ENCODE measurements at places on chromosomes 1 and 21.

DNA sequence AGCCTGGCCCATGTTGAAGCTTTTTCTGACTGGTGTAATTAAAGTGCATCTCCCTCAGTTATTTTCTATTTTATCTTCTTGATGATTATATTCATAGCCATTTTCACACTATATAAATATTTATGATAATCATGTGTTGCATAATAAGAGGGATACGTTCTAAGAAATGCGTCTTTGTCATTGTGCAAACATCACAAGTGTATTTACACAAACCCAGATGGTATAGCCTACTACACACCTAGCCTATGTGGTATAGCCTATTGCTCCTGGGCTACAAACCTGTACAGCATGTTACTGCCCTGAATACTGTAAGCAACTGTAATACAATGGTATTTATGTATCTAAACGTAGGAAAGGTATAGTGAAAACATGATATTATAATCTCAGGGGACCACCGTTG lies 88.1 kb downstream of the BACH1 start:
- DNase-seq: no peak

DNA sequence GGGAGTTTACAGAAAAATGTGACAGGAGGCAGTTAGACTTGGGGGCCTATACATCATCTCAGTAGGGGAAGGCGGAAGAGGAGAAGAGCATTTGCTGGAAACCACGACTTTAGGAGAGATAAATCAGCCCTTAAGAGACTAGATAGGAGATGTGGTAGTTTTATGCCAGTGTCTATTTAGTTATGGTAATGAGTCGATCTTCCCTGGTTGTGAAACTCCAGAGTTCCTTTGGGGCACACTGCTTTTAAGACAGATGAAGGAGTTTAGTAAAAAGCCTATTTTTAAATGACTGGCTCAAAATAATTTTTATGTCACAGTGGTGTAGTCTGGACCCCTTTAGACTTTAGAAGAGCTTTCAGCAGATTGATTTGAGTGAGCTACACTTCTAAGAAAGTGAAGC lies 7.8 kb downstream of the PGM1 start:
- no peak for DNase-seq

GRCh38 chr1:27001570-27002360 lies 8.3 kb downstream of the TRNP1 start:
- no peak for DNase-seq

DNA sequence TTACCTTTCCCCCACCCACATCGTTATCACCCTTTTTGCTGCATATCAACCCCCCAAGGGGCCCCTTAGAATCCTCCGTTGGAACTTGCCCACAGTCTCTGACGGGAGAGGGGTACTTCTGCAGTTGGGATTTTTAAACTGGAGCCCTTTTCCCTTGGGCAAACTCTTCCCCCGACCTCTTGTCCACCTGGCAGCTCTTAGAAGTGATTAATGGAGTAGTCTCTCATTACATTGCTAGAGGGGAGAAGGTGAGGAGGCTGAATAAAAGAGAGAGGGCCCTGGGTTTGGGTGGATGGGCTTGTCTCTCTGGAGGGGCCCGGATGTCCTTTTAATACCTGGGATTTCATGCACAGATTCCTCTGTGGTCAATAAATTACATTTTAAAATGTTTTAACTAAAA lies 27.2 kb upstream of the TSPAN2 start:
- DNase-seq: no peak

- no peak for DNase-seq
Measured at GRCh38 chr1:218336328-218336727, 8.8 kb upstream of the TGFB2 start.

GRCh38 chr1:7827126-7827955 lies 25.5 kb downstream of the UTS2 start:
- DNase-seq: no peak

DNA sequence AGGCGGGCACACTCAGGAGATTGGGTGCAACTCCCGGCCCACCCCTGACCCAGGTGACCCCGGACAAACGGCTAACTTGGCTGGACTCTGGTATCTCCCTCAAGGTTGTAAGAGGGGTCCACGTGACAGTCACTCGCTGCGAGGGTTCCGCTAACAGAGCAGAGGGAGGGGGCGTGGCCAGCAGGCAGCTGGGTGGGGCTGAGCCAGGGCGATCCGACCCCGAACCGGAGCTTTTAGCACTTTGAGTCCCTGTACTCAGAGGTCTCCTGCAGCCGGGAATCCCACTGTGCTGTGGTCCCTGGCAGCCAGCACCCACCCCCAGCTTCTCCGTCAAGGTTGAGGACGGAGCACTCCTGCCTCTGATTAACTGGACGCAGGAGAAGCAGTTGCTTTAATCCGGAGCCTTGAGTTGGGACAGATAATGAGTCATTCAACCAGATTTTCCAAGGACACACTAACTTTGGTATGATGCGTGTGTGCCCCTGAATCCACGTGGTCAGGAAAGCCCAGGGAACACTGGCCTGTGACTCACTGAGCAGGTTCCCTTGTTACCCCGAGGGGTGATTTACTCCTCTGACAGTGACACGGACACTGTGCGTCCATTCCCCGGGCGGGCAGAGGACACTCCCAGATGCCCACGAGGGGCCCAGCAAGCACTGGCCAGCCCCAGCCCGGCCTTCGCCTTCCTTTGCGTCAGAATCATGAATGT lies 16.8 kb downstream of the TRPM2 start:
- no peak for DNase-seq

GRCh38 chr1:219385787-219386427 lies 212.2 kb downstream of the LYPLAL1 start:
- DNase-seq: no peak

DNA sequence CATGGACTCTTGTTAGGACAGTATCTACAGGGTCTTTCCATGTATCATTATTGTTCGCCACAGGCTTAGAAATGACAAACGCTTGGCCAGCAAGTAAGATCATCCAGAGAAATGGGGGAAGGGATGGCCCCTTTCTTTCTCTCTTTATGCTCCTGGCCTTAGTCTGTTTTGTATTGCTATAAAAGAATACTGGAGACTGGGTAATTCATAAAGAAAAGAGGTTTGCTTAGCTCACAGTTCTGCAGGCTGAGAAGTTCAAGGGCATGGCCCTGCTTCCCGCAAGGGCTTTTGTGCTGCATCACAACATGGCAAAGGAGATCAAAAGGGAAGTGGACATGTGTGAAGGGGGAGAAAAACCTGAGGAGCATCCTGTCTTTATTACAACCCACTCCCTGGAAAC lies 41.0 kb downstream of the DNTTIP2 start:
- DNase-seq: no peak

GRCh38 chr1:186735463-186735862 lies 55.2 kb upstream of the PTGS2 start:
- no peak for DNase-seq

GRCh38 chr1:18998016-18998724 lies 41.7 kb upstream of the IFFO2 start:
- no peak for DNase-seq

GRCh38 chr1:209769971-209770370 lies 14.1 kb downstream of the TRAF3IP3 start:
- DNase-seq: no peak

DNA sequence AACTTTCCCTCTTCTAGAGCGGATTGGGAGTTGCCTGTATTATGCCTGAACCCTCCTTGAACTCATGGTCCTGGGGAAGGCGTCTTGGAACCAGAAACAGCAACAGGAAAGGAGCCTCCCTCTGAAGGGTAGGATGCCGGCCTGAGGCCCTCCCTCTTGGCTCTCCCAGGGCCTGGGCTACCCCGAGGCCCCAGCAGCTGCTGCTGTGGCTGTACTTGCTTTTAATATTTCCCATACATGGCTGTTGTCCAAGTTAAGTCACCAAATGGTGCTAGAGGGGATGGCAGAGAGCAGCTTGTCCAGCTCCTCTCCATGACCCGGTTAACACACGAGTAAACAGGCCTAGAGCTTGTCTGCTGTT lies 10.5 kb downstream of the CHRNB2 start:
- DNase-seq: no peak

DNA sequence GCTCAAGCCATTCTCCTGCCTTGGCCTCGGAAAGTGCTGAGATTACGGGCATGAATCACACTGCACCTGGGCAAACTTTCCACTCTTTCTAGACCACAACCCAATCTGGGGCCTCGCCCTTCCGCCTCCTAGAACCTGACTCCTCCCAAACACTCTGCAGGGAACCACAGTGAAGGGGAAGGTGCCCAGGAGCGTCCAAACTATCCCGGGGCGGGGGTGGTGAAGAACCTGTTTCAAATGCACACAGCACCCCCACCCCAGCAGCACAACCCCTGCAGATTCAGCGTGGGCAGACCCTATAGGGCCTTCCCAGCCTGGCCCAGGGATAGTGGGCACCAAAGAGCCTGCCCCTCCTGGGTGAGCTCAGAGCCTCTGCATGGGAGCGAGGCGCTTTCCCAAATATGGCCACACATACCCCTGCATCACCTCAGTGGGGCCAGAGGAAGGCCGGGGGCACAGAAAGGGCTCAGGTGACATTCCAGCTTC lies 86.9 kb downstream of the STUM start:
- DNase-seq: no peak

DNA sequence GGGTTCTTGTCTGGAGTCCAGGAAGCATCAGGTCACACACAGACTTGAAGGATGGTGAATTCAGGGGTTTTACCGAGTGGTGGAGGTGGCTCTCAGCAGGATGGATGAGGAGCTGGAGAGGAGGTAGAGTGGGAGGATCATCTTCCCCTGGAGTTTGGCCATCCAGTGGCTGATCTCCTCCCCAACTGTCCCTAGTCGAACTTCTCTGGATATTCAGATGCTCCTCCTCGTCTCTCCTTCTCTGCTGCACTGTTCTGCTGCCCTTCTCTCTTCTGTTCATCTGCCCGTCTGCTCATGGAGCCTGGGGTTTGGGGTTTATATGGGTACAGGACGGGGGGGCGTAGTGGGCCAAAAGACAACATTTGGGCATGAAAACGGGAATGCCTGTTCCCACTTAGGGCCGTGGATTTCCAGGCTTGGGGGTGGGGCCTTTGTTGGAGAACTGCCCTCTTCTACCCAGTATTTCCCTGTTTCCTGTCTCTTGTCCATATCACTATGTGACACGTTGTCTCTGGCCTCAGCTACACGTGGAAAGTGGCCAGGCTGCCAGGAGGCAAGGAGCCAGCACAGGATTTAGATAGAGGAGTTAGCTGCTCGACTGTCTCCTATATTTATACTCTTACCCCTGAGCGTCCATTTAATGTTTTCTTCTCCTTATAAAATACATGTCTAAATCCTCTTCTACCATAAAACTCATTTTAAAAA lies 76.7 kb downstream of the SIPA1L2 start:
- no peak for DNase-seq

DNA sequence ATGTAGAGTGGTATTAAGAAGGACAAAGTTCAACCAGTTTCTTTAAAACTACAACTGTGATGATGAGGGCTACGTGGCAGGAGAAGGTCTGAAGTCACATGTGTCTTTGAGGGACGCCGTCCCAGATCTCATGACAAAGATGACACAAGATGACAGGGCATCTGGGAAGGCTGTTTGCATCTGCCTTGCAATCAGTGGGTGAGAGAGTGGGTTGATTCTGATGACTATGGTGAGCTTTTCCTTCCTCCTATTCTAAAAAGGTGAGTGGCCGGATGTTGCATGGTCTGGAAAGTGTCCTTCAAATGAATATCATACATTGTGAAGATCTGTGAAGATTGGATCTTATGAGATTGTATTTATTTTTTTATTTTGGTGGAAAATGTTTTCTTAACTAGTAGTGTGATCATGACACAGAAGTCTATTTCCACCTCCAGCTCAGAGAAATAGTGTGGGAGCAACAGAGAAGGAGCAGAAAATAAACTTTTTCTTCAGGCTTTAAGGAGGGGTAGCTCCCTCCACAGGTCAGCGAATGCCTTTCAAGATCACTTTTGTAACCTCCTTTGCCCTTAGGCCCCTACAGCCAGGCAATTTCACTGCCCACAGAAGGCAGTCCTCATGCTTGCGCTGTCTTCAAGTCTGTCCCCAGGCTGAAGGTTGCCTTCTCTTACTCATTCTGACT lies 76.0 kb upstream of the ATF3 start:
- no peak for DNase-seq

DNA sequence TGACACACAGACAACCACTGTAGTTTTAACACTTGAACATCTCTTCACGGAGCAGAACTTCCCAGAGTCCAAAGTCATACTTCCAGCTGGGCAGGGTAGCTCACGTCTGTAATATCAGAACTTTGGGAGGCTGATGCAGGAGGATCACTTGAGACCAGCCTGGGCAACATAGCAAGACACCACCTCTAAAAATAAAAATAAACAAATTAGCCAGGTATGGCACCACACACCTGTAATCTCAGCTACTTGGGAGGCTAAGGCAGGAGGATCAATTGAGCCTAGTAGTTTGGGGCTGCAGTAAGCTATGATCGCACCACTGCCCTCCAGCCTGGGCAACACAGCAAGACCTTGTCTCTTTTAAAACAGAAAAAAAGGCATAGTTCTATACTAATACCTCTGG lies 24.3 kb upstream of the EFHD2 start:
- DNase-seq: no peak

DNA sequence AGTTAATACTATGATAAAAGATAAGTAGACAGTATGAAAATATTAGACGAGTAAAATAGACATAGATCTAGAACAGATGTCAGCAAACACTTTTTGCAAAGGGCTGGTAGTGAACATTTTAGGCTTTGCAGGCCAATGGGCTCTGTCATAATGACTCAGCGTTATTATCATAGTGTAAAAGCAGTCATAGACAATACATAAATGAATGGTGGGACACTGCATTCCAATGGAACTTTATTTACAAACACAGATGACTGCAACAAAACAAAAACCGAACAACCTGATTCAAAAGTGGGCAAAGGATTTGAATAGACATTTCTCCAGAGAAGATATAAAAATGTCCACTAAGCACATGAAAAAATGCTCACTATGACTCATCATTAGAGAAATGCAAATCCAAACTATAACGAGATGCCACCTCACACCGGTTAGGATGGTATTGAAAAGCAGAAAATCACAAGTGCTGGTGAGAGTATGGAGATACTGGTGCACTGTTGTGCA lies 7.3 kb downstream of the GSTM5 start:
- DNase-seq: no peak

GRCh38 chr21:17613242-17613676 lies 558 bp upstream of the BTG3 start:
- peak; percentile 14 for DNase-seq

- DNase-seq: no peak
Measured at GRCh38 chr1:203473781-203474305, 1.8 kb upstream of the PRELP start.

DNA sequence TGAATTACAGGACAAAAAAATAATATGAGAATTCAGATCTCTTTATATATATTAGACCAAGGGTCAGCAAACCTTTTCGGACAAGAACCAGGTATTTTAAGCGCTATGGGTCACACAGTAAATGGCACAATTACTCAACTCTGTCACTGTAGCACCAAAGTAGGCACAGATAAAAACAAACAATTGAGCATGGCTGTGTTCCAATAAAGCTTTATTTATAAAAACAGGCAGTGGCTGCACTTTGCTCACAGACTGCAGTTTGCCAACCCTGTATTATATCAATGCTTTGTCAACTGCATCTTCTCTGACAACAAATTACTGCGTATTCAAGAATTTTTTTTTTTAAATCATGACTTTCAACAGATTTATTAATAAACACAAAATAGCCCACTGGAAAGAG lies 29.8 kb downstream of the EDEM3 start:
- no peak for DNase-seq
